ENCODE measurements at places on chromosomes 11 and 22. TPM values are rescaled to one million over a fixed set of nuclear protein-coding genes. Genes with fewer than 3 reads are reported as not detected.

Gene MTNR1B
- total RNA-seq: 0.40 TPM

- H3K4me3 ChIP-seq: no peak overlapping the region
- no peak overlapping the region for H3K27ac ChIP-seq
- H3K4me1 ChIP-seq: peaks cover 10% of the 10 kb centered on the region
- no peak for DNase-seq
- H3K27me3 ChIP-seq: no peaks in the 10 kb centered on the region
Measured at GRCh38 chr22:46469711-46470110, 67.7 kb downstream of the CELSR1 start.

GRCh38 chr22:40525250-40525884 lies 111.2 kb downstream of the MRTFA start:
- H3K4me3 ChIP-seq: no peak overlapping the region
- no peaks in the 10 kb centered on the region for H3K27me3 ChIP-seq

GRCh38 chr11:118521892-118522311 lies 5.4 kb upstream of the TTC36 start:
- H3K4me3 ChIP-seq: no peak overlapping the region
- H3K27ac ChIP-seq: no peak overlapping the region
- no peak for DNase-seq
- no peaks in the 10 kb centered on the region for H3K27me3 ChIP-seq
- no peaks in the 10 kb centered on the region for H3K4me1 ChIP-seq

Gene APOBEC3B
- 7.1 TPM for total RNA-seq

DNA sequence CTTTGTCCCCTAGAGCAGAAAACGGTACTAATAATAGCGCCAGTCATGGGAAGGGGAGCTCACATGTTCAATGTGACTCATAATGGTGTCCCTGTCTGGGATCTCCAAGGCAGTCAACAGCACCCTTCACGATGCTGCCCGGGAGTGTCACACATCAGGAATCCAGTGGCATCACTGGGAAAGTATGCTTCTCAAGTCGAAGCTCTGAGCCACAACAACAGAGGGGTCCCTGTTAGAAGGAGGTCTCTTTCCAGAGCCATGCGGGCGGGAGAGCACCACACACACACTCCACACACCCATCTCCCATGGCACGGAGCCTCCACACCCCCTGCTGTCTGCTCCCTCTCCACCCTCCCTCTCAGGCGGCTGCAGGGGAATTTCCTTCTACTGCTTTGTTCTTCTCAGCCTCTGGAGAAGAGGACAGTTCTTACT lies 119.7 kb downstream of the ETS1 start:
- H3K4me3 ChIP-seq: no peak overlapping the region
- peaks cover 24% of the 10 kb centered on the region for H3K36me3 ChIP-seq
- no peaks in the 10 kb centered on the region for H3K27me3 ChIP-seq
- peak overlapping the region; percentile 75 for H3K27ac ChIP-seq
- peaks cover 31% of the 10 kb centered on the region for H3K4me1 ChIP-seq
- no peak for DNase-seq

Gene CSF2RB
- 0.72 TPM for total RNA-seq

DNA sequence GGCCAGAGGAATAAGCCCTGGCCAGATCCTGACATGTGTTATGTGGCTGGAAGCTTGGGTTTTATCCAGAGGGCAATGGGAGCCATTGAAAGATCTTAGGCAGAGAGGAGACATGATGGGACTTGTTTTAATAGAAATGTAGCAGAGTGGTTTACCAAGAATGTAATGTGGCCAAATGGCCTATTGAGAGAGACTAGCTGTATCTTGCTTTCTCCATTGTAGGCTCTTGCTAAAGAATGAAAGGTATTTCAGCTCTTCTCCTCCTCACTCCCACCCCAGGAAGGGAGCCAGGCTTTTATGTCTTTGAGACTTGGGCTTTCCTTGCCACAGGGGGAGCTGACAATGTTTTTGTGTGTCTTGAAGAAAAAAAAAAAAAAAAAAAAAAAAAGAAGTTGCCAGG lies 82.3 kb downstream of the TRIM29 start:
- peak overlapping the region; percentile 62 for H3K4me3 ChIP-seq
- H3K27ac ChIP-seq: peak overlapping the region; percentile 49
- H3K36me3 ChIP-seq: peaks cover 4% of the 10 kb centered on the region
- no peak for DNase-seq

DNA sequence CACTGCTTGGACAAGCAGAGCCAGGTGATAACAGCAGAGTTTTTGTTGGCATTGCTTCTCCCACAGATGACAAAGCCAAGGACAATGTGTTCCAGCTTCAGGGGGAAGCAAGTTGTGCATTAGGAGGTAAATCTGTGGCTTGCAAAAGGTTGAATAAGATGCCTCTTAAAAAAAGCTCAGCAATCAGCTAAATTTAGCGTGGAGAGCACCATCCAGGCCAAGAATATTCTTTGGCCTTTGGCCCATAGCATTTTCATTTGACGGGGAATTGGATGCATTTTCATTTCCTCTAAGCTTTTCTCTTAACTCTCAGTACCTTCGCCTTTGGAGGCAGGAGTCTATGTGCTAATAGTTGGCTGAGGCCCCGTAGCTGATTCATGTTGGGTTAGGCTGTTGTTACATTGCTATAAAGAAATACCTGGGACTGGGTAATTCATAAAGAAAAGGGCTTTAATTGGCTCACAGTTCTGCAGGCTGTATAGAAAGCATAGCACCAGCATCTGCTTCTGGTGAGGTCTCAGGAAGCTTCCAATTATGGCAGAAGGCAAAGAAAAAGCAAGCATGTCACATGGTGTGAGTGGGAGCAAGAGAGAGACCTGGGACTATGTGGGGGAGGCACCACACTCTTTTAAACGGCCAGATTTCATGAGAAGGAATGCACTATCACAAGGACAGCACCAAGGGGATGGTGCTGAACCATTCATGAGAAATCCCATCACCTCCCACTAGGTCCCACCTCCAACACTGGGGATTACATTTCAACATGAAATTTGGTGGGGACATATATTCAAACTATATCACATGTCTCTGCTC lies 350.1 kb upstream of the C11orf87 start:
- no peak overlapping the region for H3K27ac ChIP-seq
- H3K27me3 ChIP-seq: peaks cover 15% of the 10 kb centered on the region
- no peak overlapping the region for H3K4me3 ChIP-seq
- DNase-seq: no peak
- H3K4me1 ChIP-seq: no peaks in the 10 kb centered on the region
- no peaks in the 10 kb centered on the region for H3K36me3 ChIP-seq

Gene MS4A3
- not detected for total RNA-seq

DNA sequence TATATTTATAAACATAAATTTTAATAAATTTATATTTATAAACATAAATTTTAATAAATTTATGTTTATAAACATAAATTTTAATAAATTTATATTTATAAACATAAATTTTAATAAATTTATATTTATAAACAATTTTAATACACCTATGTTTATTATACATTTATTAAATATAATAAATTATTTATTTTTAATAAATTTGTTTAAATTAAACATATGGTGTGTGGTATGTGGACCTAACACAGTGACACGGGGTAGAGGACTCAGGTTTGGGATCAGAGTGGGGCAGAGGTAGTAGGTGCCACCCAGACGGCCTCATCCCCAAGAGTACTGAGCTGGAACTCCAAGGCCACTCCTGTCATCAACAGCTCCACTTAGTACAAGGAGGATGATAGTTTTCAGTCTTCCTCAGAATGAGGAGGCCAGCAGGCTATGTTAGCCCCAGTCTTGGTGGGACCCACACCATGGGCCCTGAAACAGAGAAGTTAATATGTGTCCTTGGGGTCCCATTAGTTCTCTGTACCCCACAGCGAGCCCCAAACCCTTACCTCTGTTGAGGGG lies 46.7 kb upstream of the BID start:
- H3K27me3 ChIP-seq: no peaks in the 10 kb centered on the region
- H3K4me3 ChIP-seq: no peak overlapping the region
- no peak overlapping the region for H3K27ac ChIP-seq
- no peaks in the 10 kb centered on the region for H3K4me1 ChIP-seq
- no peak for DNase-seq

DNA sequence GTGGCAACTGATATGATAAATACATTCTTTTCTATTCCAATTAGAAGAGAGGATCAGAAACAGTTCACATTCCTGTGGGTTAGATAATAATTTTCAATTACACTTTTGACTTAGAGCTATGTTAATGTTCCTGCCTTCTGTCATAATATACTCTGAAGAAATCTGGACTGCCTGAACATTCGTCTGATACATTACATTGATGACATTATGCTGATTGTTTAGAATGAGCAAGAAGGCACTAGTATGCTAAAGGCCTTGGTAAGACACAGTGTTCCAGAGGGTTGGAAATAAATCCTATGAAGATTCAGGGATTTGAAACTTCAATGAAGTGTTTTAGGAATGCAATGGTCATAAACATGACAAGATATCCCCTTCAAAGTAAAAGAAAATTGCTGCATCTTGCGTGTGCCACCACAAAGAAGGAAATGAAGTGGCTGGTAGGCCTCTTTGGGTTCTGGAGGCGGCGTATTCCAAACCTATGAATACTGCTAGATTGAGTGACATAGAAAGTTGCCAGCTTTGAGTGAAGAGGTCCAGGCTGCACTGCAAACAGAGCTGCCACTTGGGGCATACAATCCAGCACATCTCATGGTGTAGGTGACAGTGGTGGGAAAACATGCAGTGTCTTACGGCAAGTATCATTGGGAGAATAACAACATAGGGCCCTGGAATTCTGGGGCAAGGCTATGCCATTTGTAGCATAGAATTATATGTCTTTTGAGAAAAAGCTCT lies 21.2 kb upstream of the PDE3B start:
- H3K36me3 ChIP-seq: no peaks in the 10 kb centered on the region
- no peaks in the 10 kb centered on the region for H3K27me3 ChIP-seq
- no peak overlapping the region for H3K4me3 ChIP-seq

DNA sequence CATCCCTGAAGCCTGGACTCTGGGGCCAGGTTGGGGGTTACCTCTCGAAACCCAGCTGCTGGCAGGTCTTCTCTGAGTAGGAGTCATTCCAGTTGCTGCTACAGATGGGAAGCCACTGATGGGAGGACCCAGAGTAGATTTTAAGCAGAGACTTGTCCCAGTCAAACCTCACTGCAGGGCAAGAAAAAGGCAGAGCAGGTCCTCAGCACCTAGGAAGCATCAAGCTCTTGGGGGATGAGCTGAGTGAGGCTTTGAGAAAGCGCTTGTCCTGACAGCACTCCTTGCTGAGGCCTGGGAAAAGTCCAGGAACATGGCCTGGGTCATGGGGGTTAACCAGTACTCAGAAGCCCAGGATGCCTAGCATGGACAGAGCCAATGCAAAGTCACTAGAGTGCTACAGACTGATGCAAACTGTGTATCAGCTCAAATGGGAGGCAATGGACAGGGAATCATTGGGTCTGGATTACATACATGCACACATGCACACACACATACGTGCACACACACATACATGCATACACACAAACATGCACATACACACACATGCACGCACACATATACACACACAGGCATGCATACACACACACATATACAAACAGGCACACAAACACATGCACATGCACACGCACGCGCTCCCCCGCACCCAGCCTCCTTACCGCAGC lies 15.3 kb downstream of the TMPRSS13 start:
- H3K4me1 ChIP-seq: peaks cover 20% of the 10 kb centered on the region
- H3K27me3 ChIP-seq: peaks cover 12% of the 10 kb centered on the region
- DNase-seq: peak; percentile 34
- no peak overlapping the region for H3K4me3 ChIP-seq
- H3K36me3 ChIP-seq: peaks cover 3% of the 10 kb centered on the region

Gene SLC35E4
- total RNA-seq: 2.4 TPM

GRCh38 chr11:279040-279965 lies 1.1 kb downstream of the NLRP6 start:
- H3K27ac ChIP-seq: no peak overlapping the region
- DNase-seq: no peak
- H3K4me3 ChIP-seq: no peak overlapping the region
- H3K27me3 ChIP-seq: peaks cover 18% of the 10 kb centered on the region
- no peaks in the 10 kb centered on the region for H3K36me3 ChIP-seq
- peaks cover 6% of the 10 kb centered on the region for H3K4me1 ChIP-seq

Gene MN1
- 1.7 TPM for total RNA-seq

DNA sequence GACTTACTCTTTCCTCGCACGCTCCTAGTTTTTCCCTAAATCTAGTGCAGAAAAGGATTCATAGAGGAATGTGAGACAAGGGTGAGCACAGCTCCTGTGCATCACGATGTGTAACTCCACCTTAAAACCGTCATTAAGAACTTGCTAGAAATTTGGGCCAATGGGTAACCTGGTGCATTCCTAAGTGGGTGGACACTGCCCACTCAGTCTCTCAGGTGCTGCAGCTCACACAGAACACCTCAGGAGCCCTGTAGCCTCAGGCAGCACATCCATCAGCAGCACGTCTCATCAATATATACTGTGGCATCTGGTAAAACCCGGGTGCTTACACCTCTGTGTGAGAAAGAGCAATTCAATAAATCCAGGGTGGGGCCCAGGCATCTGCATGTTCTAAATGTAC lies 12.4 kb downstream of the POU2AF3 start:
- H3K4me1 ChIP-seq: peaks cover 6% of the 10 kb centered on the region
- H3K27ac ChIP-seq: peak overlapping the region; percentile 42
- DNase-seq: no peak
- H3K27me3 ChIP-seq: peaks cover 4% of the 10 kb centered on the region
- peaks cover 3% of the 10 kb centered on the region for H3K36me3 ChIP-seq
- H3K4me3 ChIP-seq: no peak overlapping the region

GRCh38 chr11:122430490-122430889 lies 225.0 kb upstream of the UBASH3B start:
- H3K4me3 ChIP-seq: no peak overlapping the region
- DNase-seq: no peak
- H3K27me3 ChIP-seq: no peaks in the 10 kb centered on the region
- no peak overlapping the region for H3K27ac ChIP-seq

Gene OR52N4
- total RNA-seq: not detected

- H3K27ac ChIP-seq: no peak overlapping the region
- DNase-seq: no peak
- peaks cover 15% of the 10 kb centered on the region for H3K4me1 ChIP-seq
- no peak overlapping the region for H3K4me3 ChIP-seq
- peaks cover 56% of the 10 kb centered on the region for H3K36me3 ChIP-seq
- H3K27me3 ChIP-seq: no peaks in the 10 kb centered on the region
Measured at GRCh38 chr11:68551223-68551622, 90.7 kb downstream of the PPP6R3 start.

Gene GRM5
- total RNA-seq: 0.17 TPM

Gene TTLL1
- 16.9 TPM for total RNA-seq

Gene MCHR1
- 6.9 TPM for total RNA-seq

Gene MMP8
- not detected for total RNA-seq

- H3K36me3 ChIP-seq: no peaks in the 10 kb centered on the region
- peaks cover 24% of the 10 kb centered on the region for H3K27me3 ChIP-seq
- no peak for DNase-seq
- no peak overlapping the region for H3K27ac ChIP-seq
- no peak overlapping the region for H3K4me3 ChIP-seq
Measured at GRCh38 chr11:33000181-33000580, 15.5 kb upstream of the DEPDC7 start.

DNA sequence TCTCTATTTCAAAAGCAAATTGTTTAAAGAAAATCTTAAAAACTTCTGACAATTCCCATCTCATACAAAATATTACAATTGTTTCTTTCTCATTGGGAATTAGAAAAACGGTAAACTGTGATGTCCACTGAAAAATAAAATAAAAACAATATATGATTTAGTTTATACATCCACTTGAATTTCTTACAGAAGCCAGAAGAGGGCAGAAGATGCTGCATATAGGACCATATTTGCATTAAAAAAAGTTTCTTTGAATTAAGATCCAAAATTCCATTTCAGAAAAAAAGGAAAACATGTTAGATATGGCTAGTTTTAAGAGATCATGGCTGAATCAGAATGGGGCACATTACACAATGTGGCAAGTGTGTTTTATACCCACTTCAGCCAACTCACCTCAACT lies 39.3 kb upstream of the LRRC4C start:
- H3K27me3 ChIP-seq: peaks cover 8% of the 10 kb centered on the region
- DNase-seq: no peak
- peaks cover 5% of the 10 kb centered on the region for H3K36me3 ChIP-seq
- H3K4me1 ChIP-seq: peaks cover 13% of the 10 kb centered on the region
- no peak overlapping the region for H3K4me3 ChIP-seq

All from type B pancreatic cell (in vitro differentiated cells).